Small intestine (tissue), 16 donors: ENCODE measurements at places on chromosomes 6 and 20. TPM values are rescaled to one million over a fixed set of nuclear protein-coding genes. Genes with fewer than 3 reads are reported as not detected.

OR12D3 gene
- polyA plus RNA-seq = not detected

RCAN2 gene
- polyA plus RNA-seq = 0.67 TPM

CLDN20 gene
- polyA plus RNA-seq = 0.97 TPM

PRSS16 gene
- 24.8 TPM for polyA plus RNA-seq

PRL gene
- polyA plus RNA-seq = not detected

AGER gene
- 12.1 TPM for polyA plus RNA-seq

DEFB132 gene
- not detected for polyA plus RNA-seq

SLC17A1 gene
- polyA plus RNA-seq = not detected

ZNF165 gene
- polyA plus RNA-seq = 4.1 TPM

SOX12 gene
- 0.81 TPM for polyA plus RNA-seq

PROCR gene
- polyA plus RNA-seq = 8.3 TPM

TMEM239 gene
- not detected for polyA plus RNA-seq

PNLDC1 gene
- not detected for polyA plus RNA-seq

DDR1 gene
- polyA plus RNA-seq = 59.5 TPM
